ENCODE measurements at places on chromosomes 2 and 18.

DNA sequence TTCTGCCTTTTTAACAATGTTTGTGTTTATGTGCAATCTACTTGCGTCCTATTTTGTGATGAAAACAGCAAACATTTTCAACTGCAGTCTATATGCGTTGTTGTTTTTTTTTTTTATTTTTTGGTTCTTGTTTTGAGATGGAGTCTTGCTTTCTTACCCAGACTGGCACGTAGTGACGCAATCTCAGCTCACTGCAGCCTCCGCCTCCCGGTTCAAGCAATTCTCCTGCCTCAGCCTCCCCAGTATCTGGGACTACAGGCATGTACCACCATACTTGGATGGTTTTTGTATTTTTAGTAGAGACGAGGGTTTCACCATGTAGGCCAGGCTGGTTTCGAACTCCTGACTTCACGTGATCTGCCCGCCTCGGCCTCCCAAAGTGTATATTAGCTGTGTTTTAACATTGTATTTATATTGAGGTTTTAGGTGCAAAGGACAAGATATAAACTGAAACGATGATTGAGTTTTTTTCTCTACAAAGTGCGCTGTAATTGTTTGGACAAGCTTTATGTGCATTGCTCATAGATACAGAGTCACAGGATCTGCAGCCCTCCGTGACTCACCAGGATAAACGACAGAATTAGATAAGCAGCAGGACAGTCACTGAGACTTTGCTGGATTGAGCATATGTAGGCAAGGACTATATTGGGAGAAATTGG, 17.4 kb downstream of the CDH7 start:
- no peak for DNase-seq

DNA sequence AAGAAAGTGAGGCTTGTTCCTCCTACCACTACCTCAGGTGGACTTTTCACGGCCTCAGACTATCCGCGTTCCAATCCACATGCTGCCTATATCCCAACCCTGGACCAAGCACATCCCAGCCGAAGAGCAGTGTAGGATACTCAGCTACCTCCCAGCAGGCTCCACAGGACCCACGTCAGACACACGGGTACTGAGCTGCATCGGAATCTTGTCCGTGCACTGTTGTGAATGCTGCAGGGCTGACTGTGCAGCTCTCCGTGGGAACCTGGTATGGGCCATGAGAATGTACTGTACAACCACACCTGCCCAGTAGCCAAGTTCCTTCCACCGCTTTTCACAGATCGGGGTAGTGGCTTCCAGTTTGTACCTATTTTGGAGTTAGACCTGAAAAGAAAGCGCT, 22.3 kb downstream of the IL37 start:
- peak; percentile 92 for DNase-seq

GRCh38 chr2:183375821-183376220, 251.6 kb downstream of the NUP35 start:
- DNase-seq, result no peak

GRCh38 chr2:14634489-14635390, 2.2 kb downstream of the LRATD1 start:
- DNase-seq, result peak; percentile 92

DNA sequence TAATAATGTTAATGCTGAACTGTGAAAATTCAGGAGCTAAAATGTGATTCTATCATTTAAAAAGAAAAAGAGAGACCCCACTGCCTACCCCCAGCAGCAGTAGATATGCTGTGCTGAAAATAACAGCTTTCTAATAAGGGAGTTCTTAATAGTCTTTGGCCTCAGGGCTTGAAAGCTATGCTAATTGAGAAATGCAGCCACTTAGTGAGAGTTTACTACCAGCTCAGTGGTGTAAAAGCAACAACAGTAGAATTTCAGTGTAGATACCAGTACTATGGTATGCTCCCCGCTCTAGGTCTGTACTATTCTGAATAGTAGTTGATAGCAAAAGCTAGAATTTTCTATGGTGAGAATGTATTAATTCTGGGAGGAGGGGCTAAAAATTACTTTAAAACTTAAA, 303.1 kb upstream of the VWC2L start:
- no peak for DNase-seq

GRCh38 chr2:25879133-25879730, 945 bp upstream of the ASXL2 start:
- DNase-seq, result peak; percentile 9

DNA sequence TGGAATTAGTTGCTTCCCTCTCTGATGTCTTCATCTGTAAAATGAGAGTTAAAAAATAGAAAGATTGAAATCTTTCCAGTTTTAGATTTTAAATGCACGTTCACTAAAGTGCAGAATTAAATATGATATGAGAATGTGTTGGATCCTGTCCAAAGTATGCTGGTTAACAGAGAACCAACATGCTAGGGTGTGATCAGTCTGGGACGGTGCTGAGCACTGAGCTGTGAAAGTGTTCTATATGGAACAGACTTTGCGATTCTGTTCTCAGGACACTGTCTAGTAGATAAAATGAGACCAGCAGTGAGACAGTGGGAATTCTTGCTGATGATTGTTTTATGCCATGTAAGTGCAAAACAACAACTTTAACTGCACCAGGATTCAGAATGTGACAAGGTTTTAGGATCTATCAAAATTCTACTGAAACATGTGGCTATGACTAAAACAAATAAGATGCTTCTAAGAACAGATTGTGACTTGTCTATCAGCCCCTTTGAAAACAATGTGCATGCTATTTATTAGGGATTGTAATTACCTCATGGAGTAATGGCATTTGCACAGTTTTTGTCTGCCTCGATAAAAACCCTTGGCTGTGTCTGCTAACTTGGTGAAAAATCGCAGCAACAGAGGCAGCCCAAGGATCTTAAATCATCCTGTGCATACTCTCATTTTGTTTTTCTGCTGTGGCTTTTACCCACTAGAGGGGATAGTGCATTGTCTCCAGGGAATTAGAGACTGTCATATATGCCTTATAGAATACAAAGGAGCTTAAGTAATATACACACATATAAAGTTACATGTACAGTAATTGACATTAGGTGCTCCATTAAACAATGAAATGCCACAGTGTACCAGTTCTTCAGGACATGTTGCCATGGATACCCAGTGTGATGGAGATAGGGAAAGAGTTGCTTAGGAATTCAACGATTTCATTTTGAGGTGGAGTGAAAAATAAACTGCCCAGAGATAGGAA, 55.1 kb downstream of the MAP3K20 start:
- DNase-seq, result no peak

Measured in trophoblast cell (in vitro differentiated cells and primary cell).